Kidney (tissue), 22 donors: ENCODE measurements at places on chromosomes 5 and 9. TPM values are rescaled to one million over a fixed set of nuclear protein-coding genes. Genes with fewer than 3 reads are reported as not detected.

Gene SLC45A2
- total RNA-seq = 0.22 TPM

Gene SH3PXD2B
- total RNA-seq = 22.8 TPM

DNA sequence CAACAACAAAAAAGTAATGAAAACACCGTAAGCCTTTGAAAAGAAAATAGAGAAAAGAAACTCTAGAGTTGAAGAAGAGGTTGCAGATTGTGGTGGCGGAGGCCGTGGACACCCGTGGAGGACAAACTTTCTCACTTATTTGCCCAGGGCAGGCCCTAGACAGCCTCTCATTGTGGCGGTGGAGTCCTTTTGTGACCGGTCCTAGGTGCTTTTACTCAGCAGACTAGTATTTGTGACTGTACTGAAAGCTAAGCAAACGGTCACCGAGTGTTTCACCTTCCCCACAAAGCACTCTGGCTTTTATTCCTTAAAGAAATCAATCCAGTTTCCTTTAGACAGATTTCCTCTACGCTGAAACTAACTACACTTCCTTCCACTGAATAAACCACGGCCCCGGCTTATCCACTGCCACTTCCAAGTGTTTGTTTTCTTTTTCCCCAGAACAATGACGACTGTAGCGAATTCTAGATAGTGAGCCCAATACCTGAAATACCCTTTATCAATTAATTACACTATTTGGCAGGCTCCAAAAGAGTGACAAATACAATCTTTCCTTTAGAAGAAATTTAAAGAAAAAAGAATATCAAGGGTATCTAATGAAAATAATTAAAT lies 210.2 kb upstream of the TARS1 start:
- H3K36me3 ChIP-seq = no peaks in the 10 kb centered on the region
- H3K27ac ChIP-seq = no peak overlapping the region
- H3K4me3 ChIP-seq = no peak overlapping the region
- DNase-seq = no peak
- H3K27me3 ChIP-seq = no peaks in the 10 kb centered on the region

GRCh38 chr5:132267931-132268768 lies 10.7 kb downstream of the PDLIM4 start:
- no peaks in the 10 kb centered on the region for H3K36me3 ChIP-seq
- no peak overlapping the region for H3K27ac ChIP-seq
- no peak overlapping the region for H3K4me3 ChIP-seq
- H3K27me3 ChIP-seq = no peaks in the 10 kb centered on the region
- DNase-seq = no peak
